ENCODE measurements at places on chromosomes 7 and 10. TPM values are rescaled to one million over a fixed set of nuclear protein-coding genes. Genes with fewer than 3 reads are reported as not detected.

GRCh38 chr10:18582803-18583202, 68.6 kb downstream of the NSUN6 start:
- H3K27me3 ChIP-seq, result no peaks in the 10 kb centered on the region
- H3K4me3 ChIP-seq, result no peak overlapping the region
- peaks cover 6% of the 10 kb centered on the region for H3K4me1 ChIP-seq
- DNase-seq, result no peak

GRCh38 chr7:104039363-104039762, 49.9 kb upstream of the RELN start:
- H3K4me3 ChIP-seq, result no peak overlapping the region
- H3K4me1 ChIP-seq, result no peaks in the 10 kb centered on the region
- no peaks in the 10 kb centered on the region for H3K27me3 ChIP-seq
- no peak for DNase-seq

DNA sequence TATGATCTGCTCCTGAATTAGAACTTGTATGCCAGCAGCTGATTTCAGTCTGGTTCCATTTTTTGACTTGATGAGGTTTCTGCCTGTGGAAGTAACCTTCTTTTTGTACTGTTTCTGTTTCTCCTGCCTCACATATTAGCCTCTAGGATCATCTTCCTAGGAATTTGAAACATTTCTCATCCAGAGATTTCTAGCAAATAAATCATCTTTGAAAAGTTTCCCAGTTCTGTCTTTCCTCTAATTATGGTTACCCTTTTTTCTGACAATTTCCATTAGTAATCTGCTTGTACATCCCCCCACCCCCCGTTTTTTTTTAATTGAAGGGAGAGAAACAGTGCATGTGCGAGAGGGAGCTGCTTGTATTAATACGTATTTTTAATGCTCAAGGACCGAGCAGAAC, 92.2 kb downstream of the NRF1 start:
- H3K36me3 ChIP-seq, result no peaks in the 10 kb centered on the region
- no peak overlapping the region for H3K27ac ChIP-seq
- H3K4me3 ChIP-seq, result no peak overlapping the region
- no peak for DNase-seq
- no peaks in the 10 kb centered on the region for H3K27me3 ChIP-seq

GRCh38 chr10:95474228-95475002, 86.8 kb downstream of the SORBS1 start:
- no peak overlapping the region for H3K4me3 ChIP-seq
- no peaks in the 10 kb centered on the region for H3K27me3 ChIP-seq
- peak overlapping the region; percentile 99 for H3K27ac ChIP-seq

DNA sequence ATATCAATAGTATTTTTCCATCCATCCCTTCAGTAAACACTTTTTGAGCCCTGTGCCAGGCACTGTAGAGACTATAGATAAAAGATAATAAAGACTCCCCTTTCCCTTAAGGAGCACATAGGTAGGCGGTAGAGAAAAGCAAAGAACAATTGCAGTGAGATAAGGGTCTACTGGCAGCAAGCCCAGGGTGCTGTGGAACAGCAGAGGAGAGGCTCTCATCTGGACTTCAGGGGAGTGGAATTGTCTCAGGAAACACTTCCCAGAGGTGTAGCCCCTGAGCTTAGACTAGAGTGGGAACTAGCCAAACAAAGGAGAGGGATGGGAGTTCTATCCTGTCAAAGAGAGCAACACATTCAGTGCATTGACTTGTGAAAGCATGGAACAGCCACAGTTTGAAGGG, 102.0 kb downstream of the NRF1 start:
- DNase-seq, result no peak
- no peaks in the 10 kb centered on the region for H3K36me3 ChIP-seq
- H3K27me3 ChIP-seq, result no peaks in the 10 kb centered on the region
- no peaks in the 10 kb centered on the region for H3K4me1 ChIP-seq

DNA sequence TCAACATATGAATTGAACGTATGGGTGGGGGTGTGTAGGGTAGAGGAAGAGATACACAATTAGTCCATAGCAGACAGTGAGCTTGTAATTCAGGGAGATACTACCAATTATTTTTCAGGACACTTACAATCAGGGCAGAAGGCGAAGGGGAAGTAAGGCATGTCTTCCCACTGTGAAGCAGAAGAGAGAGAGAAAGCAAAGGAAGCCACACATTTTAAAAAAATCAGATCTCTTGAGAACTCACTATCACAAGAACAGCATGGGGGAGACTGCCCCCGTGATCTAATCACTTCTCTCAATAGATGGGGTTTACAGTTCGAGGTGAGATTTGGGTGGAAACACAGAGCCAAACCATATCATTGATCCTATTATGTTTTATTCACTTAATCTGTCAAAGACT, 116.4 kb upstream of the RPA3 start:
- no peaks in the 10 kb centered on the region for H3K4me1 ChIP-seq
- H3K27ac ChIP-seq, result no peak overlapping the region

DNA sequence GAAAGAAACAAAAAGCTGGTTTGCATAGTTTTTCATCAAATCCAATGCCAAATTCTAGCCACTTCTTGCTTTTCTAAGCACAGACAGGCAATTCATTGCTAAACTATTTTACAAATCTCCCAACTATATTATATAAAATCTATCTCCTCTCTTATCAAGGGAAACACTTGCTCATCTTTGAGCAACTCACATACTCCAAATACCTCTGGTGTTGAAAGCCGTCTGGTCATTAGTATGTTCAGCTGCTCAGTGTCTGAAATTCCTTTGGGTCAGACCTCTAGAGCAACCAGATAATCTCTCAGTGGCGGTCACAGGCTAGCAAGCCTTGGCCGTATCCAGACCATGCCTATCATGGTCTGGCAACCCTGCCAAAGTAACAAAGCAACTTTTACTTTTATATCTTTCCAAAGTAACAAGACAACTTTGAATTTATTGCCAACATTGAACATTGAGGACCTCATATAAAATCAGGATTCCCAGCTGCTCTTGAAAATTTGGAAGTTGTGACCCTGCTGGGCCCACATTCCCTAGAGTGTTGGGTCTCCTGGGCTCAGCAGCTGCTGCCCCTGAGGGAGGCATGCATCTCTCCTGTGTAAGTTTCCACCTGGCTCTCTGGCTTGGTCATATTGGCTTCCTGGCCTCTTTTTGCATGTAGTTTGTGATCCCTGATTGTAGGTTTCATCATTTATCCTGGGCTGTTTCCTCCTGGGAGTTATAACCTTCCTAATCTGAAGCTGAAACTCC, 56.8 kb upstream of the LANCL2 start:
- H3K4me1 ChIP-seq, result no peaks in the 10 kb centered on the region
- H3K4me3 ChIP-seq, result no peak overlapping the region
- no peak for DNase-seq

GRCh38 chr7:102251531-102252365, 34.9 kb upstream of the SH2B2 start:
- no peaks in the 10 kb centered on the region for H3K4me1 ChIP-seq
- H3K4me3 ChIP-seq, result no peak overlapping the region

GRCh38 chr10:128018236-128018635, 108.0 kb downstream of the MKI67 start:
- no peaks in the 10 kb centered on the region for H3K4me1 ChIP-seq
- no peaks in the 10 kb centered on the region for H3K36me3 ChIP-seq
- no peak for DNase-seq
- no peak overlapping the region for H3K4me3 ChIP-seq
- no peaks in the 10 kb centered on the region for H3K27me3 ChIP-seq

DNA sequence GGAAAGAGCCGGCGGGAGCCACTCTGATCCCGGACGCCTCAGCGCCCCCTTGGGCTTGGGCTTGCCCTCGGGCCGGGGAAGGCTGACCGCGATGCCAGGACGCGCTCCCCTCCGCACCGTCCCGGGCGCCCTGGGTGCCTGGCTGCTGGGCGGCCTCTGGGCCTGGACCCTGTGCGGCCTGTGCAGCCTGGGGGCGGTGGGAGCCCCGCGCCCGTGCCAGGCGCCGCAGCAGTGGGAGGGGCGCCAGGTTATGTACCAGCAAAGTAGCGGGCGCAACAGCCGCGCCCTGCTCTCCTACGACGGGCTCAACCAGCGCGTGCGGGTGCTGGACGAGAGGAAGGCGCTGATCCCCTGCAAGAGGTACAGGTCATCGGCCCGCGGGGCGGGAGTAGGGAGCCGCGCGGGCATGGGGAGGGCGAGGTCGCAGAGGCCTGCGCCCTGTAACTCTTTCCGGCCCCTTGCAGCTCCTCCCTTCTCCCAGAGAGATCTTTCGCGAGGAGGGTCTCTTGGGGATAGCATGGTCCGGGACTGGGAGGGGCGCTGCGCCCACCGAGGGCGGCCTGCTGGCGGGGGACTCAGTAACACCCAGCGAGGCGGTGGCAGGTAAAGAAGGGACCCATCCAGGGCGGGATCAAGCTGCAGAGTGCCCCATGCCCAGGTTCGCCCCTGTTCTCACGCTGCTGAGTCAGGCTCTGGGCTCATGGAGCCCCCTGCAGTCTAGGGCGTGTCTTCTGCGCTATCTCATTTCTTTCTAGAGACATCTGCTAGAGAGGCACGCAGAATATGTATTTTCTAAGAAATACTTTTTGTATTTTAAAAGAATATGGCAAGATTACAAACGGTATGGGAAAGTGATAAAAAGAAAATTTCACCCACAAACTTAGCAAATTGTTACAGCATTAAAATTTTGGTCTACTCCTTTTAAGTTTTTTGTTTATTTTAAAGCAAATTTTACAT, 687 bp downstream of the EPDR1 start:
- peak; percentile 63 for DNase-seq
- peaks cover 5% of the 10 kb centered on the region for H3K4me1 ChIP-seq
- H3K4me3 ChIP-seq, result peak overlapping the region; percentile 84
- H3K36me3 ChIP-seq, result no peaks in the 10 kb centered on the region
- no peaks in the 10 kb centered on the region for H3K27me3 ChIP-seq

GRCh38 chr7:20980232-20980631, 193.5 kb upstream of the SP8 start:
- H3K27me3 ChIP-seq, result no peaks in the 10 kb centered on the region
- no peak overlapping the region for H3K4me3 ChIP-seq
- no peaks in the 10 kb centered on the region for H3K4me1 ChIP-seq
- no peak overlapping the region for H3K27ac ChIP-seq
- H3K36me3 ChIP-seq, result no peaks in the 10 kb centered on the region

DNA sequence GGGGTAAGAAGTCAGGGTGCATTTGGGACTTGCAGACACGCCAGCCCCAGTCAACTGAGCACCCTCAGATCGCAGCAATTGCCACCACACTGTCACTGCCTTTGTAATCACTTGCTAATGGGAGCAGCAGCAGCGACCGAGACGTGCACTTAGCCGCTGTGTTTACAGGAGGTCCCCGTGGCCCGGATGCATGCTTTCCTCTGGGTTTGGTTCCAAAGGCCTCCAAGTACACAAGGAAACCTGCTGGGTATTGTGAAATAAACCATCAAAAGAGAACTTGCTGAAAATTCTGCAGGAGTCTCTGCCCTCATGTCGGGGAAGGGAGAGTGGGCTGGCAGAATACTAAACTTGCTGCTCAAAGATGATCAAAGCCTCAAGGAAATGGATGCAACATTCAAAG, 341.7 kb downstream of the DNAJB6 start:
- H3K4me1 ChIP-seq, result no peaks in the 10 kb centered on the region
- no peak for DNase-seq
- no peak overlapping the region for H3K4me3 ChIP-seq
- H3K27me3 ChIP-seq, result peaks cover 2% of the 10 kb centered on the region

GRCh38 chr10:46291817-46292572, 5.2 kb downstream of the ANTXRL start:
- DNase-seq, result peak; percentile 57
- H3K27ac ChIP-seq, result no peak overlapping the region
- no peaks in the 10 kb centered on the region for H3K4me1 ChIP-seq
- H3K36me3 ChIP-seq, result no peaks in the 10 kb centered on the region
- no peaks in the 10 kb centered on the region for H3K27me3 ChIP-seq

GRCh38 chr10:98456043-98456570, 9.4 kb upstream of the HPS1 start:
- H3K36me3 ChIP-seq, result no peaks in the 10 kb centered on the region
- H3K27ac ChIP-seq, result no peak overlapping the region
- no peaks in the 10 kb centered on the region for H3K27me3 ChIP-seq
- H3K4me1 ChIP-seq, result no peaks in the 10 kb centered on the region
- H3K4me3 ChIP-seq, result no peak overlapping the region

DNA sequence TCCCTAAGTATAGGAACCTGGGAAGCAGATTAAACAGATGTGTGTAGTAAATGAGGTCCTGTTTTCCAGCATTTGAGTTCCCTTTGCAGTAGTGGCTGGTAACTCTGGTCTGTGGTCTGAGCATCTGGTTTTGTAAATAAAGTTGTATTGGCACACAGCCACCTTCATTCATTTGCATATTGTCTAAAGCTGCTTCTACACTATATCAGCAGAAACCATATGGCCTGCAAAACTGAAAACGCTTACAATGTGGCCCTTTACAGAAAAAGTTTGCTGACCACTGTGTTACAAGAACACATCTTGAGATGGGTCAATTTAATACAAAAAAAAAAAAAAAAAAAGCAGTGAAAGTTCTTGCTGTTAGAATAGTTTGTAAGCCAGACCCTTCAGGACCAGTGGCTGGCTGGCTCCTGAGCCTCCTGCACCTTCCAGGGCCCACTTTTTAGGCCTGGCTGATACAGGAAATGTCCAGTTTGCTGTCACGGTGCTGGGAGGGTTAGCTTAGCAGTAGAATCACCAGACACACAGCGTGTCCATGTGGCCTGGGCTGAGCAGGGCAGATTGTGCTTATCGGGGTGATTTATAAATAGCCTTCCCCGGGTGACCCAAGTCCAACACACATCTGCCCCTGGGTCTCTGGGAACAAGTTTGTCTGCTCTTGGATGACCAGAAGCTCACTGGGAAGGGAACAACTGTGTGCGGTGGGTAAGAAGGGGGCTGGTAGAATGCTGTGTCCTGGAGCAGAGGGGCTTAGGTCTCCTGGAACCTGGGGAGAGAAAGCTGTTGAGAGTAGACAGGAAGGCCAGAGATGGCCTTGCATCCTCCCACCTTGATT, 1.4 kb downstream of the C10orf71 start:
- no peaks in the 10 kb centered on the region for H3K4me1 ChIP-seq
- H3K27me3 ChIP-seq, result no peaks in the 10 kb centered on the region
- H3K4me3 ChIP-seq, result no peak overlapping the region
- H3K36me3 ChIP-seq, result no peaks in the 10 kb centered on the region

DNA sequence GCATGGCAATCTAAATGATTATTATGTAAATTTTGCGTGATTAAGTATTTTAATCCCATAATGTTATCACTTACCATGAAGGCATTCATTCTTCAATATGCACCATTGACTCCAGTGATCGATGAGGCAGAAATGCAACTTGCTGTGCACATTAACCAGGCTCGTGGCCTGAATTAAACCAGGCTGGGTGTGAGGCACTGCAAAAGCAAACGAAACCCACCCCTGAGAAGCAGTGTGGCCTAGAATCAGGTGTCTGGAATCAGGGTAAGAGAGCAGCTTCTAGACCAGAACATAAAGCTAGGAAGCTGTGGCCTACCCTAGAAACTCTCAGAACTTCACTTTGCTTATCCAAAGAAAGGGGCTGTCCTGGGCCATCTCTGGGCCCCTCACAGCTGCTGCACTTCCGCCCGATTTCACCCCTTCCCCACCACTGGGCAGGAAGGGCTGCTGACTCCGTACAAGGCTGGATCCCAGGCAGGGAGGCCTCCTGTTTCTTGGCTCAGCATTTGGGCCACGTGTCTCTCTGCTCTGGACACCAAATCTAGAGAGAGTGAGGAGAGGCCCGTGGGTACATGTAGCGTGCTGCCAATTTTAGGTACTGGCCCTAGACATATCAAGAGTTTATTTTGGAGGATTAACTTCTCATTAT, 4.4 kb downstream of the PTPRE start:
- H3K4me1 ChIP-seq, result no peaks in the 10 kb centered on the region
- H3K4me3 ChIP-seq, result no peak overlapping the region
- H3K27me3 ChIP-seq, result no peaks in the 10 kb centered on the region
- H3K36me3 ChIP-seq, result no peaks in the 10 kb centered on the region
- no peak for DNase-seq

Gene ARHGAP22
- total RNA-seq, result 19.1 TPM

Gene OPN1SW
- total RNA-seq, result not detected

Gene CNPY1
- total RNA-seq, result not detected

Gene ATP6V0E2
- total RNA-seq, result 19.9 TPM

Gene ZNF138
- 6.1 TPM for total RNA-seq

Gene CLDN3
- not detected for total RNA-seq

Gene ZNF736
- total RNA-seq, result 16.0 TPM

Gene SPDYE6
- total RNA-seq, result not detected

Gene NRG3
- total RNA-seq, result 0.87 TPM
